ENCODE measurements at places on chromosomes 2 and 18. TPM values are rescaled to one million over a fixed set of nuclear protein-coding genes. Genes with fewer than 3 reads are reported as not detected.

GRCh38 chr2:188512456-188512855 is 220.8 kb downstream of the GULP1 start:
- peak; percentile 43 for DNase-seq

GRCh38 chr2:60602388-60602787 is 48.9 kb upstream of the BCL11A start:
- DNase-seq, result no peak

- DNase-seq, result no peak
Observed at GRCh38 chr2:128363934-128364361, 45.3 kb upstream of the HS6ST1 start.

DNA sequence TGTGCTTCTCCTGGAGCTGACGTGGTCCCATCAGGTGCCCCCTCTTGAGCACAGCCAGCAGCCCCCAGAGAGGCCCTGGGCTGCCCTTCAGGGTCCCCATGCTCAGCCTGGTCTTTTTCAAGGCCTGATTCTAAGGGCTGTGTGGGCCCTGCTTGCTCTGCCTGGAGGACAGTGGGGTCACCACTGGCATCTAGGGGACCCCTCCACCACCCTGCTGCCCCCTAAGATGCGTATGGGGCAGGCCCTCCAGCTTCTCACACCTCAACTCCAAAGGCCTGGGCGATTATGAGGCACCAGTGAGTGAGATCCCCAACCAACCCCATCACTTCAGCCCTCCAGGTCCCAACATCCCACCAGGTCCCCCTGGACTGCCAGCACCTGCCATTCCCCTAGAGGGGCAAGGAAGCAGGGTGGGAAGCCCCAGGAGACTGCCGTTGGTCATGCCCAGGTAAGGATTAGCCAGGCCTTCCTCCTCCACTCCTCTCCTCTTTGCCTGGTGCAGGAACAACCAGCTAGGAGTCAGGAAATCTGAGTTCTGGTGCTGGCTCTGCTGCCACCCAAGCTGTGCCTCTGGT is 114.4 kb downstream of the SMAD7 start:
- no peak for DNase-seq

DNA sequence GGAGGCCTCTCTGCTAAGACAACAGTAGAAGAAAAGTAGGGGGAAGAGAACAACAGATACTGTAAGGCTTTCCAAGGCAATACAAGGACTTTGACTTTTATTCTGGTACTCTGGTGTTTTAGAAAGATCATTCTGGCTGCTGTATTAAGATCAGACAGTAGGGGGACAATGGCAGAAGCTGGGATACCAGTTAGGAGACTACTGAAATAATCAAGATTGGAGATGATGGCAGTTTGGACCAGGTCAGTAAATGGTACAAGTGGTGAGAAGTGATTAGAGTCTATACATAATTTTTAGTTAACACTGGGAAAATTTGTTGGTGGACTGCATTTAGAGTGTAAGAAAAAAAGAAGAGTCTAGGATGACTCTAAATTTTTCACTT is 139.7 kb downstream of the ROCK1 start:
- DNase-seq, result peak; percentile 23

DNA sequence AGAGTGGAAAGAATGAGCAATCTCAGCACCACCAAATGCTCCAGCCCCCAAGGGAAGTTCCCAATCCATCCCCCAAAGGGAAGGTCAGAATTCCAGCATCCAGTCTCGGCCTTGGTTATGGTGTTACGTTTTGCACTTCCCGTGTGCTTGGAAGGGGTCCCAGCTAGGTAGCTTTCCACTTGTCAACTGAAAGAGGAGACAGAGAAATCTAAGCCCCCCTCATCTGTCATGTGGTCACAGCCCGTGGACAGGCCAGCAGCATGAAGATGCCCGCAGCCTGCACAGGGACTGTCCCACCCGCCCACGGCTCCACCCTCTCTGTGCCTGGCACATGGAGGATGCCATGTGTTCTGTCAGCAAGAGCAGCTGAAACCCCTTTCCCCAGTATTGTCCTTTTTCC is 32.1 kb downstream of the RHOB start:
- no peak for DNase-seq

Gene LBX2
- polyA plus RNA-seq, result 2.3 TPM
